Right renal pelvis (tissue), 4 donors: ENCODE measurements at places on chromosomes 12 and 14.

GRCh38 chr14:91363776-91364523 is 53.7 kb downstream of the CCDC88C start:
- DNase-seq, result no peak

- no peak for DNase-seq
These were observed 40.8 kb upstream of the POC1B start for GRCh38 chr12:89566615-89567014.

DNA sequence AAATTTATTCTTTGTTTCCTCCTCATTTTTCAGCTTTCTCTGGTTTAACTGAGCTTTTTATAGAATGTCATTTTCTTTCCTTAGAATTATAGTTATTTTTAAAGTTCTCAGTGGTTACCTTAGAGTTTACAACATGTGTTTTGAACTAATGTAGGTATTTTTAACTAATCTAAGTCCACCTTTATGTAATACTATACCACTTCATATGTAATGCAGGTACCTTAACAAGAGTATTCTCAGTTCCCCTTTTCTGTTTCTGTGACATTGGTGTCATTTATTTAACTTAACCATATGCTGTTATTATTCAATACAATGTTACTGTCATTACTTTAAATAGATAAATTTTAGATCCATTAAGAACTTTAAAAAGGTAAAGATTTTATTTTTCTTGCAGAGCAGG is 30.3 kb upstream of the KCNC2 start:
- DNase-seq, result no peak

DNA sequence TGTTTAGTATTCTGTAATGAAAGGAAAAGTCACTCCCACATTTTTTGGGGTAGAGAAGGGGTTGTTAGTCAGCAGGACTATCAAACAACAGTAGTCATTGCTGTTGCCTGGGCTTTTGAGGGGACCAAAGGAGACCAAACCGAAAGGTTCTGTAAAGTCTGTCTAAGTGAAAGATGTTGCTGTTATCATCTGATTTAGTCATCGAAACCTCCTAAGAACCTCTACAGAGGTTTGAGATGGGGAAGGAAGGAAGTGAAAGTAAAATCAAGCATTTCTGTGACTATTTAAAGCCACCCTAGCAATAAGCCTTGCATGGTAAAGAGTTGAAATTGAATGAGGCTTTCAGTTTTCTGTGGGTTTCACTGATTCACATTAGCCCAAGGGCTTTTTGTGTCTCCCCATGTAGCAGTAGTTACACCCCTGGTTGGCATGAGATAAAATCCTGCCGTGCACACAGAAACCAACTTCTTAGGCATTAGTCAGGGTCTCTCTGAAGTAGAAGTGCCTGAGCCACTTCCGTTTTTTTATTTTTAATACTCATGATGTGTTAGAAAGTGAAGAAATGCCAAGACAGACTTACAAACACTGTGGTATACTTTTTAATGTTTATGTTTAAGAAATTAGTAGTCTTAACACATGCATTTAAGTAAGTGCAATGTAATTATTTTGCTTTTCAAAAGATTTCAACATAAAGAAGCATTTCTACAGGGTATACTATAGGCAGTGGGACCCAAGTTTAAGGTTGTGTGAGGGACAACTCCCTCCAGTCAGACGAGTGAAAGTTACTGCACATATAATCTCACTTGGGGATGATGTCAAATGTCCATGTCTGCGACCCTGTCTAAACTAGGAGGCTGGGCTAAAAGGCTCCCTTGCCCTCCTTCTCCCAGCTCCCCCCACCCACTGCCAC is 50.4 kb downstream of the DYRK2 start:
- DNase-seq, result no peak

GRCh38 chr12:102468261-102468915 is 12.0 kb downstream of the IGF1 start:
- no peak for DNase-seq

DNA sequence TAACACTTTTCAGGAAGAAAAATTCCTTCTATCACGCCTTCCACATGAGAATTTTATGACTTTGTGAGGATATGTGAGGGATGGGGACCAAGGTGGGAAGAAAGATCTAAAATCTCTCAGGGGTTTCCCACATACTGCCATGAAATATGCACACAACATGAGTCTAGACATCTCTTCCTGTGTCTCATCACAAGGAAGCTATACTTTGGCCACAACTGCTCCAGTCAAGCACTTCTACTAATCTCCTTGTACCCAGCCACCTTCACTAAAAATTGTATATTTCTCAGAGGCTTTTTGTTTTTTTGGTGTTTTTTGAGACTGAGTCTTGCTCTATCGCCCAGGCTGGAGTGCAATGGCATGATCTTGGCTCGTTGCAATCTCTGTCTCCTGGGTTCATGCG is 3.2 kb downstream of the OSBPL8 start:
- no peak for DNase-seq

- no peak for DNase-seq
These were observed 270.4 kb downstream of the ADAMTS20 start for GRCh38 chr12:43281563-43281962.

- no peak for DNase-seq
These were observed 61.0 kb downstream of the EPS8 start for GRCh38 chr12:15728118-15728598.
